ENCODE measurements at places on chromosomes 12 and 14.

DNA sequence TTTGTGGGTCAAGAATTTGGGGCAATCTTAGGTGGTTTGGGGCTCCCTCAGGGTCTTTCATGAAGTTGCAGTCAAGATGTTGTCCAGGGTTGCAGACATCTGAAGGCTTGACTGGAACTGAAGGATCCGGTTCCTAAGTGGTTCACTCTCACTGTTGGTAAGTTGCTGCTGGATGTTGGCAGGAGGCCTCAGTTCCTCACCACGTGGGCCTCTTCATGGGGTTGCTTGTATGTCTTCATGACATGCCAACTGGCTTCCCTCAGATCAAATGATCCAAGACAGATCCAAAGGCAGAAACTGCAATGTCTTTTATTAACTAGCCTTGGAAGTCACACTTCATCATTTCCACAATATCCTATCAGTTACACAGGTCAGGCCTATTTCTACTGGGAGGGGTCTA is 49.2 kb downstream of the ARF6 start:
- no peak for DNase-seq

GRCh38 chr12:52321418-52321817 is 220 bp upstream of the KRT83 start:
- DNase-seq, result no peak

GRCh38 chr12:67358781-67359338 is 89.7 kb downstream of the CAND1 start:
- DNase-seq, result no peak

- DNase-seq, result no peak
Observed at GRCh38 chr12:92719674-92720073, 16.9 kb downstream of the PLEKHG7 start.

All from activated T-cell treated with anti-CD3 and anti-CD28 coated beads for 4 hours (primary cell).